ENCODE measurements at places on chromosomes 4 and X. TPM values are rescaled to one million over a fixed set of nuclear protein-coding genes. Genes with fewer than 3 reads are reported as not detected.
A peak's percentile ranks its signal among the peaks of the same experiment; 100 is the strongest.

Gene NAP1L2
- total RNA-seq, result 0.38 TPM

Gene BMX
- not detected for total RNA-seq

Gene PABPC4L
- total RNA-seq, result under 0.01 TPM

Gene CLNK
- total RNA-seq, result not detected

Gene F8A2
- not detected for total RNA-seq

Gene SPANXA1
- total RNA-seq, result not detected

Gene PNMA6F
- total RNA-seq, result not detected

Gene GYPE
- not detected for total RNA-seq

Gene PGRMC2
- total RNA-seq, result 12.4 TPM

DNA sequence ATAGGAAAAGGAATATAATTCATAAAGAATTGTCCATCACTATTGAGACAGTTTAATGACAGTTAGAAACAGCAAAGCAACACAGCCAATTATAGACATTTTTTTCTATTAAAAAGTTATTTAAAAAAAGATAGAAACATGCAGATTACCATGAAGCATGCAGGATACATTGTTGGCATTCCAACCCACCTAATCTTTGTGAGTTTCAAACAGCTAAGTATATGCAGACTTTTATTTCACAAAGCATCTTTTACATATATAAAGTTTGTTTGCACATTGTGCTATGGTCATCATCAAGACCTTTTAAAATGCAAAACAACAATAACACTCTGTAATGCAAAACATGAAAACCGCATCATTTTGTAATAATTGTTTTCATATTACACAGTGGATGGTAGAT is 125.9 kb upstream of the ETNPPL start:
- no peak for DNase-seq

DNA sequence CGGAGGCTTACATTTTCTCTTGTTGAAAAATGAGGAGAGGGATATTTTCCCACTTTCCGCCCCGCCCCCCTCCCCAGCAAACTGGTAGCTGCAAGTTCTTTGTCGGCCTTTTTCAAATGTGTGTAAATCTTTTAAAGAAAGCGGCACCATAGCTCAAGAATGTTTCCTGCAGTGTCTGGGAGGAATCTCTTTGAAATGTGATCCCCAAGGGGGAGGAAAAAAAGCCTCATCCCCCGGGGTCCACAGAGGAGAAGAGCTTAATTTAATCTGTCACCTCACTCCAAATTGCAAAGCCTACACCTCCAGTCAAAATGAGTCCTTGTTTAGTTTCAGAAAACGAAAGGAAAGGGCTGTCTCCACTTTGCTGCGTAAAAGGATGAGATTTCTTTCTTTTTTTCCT is 34.8 kb downstream of the ASMT start:
- DNase-seq, result no peak

- DNase-seq, result no peak
Observed at GRCh38 chr4:1592068-1592708, 91.9 kb downstream of the FAM53A start.

DNA sequence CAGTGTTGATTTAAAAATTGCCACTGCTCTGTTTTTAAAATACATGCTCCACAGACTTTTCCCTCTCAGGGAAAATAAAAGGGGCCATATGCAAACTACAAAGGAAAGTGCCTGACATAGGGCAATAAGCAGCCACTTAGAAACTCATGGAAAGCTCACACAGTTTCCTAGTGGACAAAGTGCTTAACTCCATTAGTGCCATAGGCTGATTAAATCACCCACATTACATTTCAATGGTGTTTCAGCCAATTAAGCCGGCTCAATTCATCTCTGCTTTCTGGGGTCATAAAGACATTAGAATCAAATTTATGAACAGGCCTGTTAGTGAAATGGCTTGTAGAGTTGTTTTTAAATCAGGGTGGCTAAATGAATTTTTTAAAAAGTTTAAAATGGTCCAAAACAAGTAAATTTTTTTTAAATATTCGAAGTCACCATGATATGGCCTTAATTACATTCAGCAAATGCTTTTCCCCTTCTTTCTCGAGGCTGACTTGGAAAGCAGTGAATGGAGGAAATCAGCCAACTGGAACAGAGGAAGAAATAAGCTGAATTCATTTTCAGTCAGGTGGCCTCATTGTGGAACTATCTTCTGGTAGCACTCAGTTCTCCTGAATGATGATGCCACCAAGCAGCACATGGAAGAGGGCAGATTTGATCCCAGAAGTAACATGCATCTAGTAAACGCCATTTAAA is 2305.1 kb upstream of the AGA start:
- DNase-seq, result no peak

- no peak for DNase-seq
Observed at GRCh38 chrX:135974279-135974856, 580 bp upstream of the MMGT1 start.

DNA sequence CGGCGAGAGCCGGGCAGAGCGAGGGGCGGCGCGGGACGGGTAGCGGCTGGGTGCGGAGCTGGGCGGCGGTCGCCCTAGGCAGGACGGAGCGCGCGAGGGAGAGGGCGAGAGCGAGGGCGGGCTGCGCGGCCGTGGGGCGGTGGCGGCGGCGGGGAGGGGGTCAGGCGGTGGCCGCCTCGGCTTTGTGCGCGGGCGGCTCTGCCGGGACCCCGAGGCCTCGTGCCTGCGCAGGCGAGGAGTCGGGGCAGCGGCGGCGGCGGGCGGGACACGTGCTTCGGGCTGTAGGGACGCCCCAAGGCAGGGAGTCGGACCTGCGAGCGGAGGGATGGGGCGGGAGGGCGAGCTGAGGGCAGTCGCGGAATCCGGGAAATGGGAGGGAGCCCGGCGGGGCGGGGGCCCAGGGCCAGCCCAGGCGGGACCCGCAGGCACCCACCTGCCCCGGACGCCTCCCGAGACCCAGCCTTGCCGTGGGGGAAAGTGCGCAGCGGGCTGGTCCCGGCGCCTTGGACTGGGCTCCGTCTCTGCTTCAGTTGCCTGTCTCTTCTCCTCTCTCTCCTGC is 465 bp downstream of the BMPR1B start:
- DNase-seq, result peak; percentile 44

GRCh38 chr4:186554539-186554913 is 841 bp downstream of the MTNR1A start:
- DNase-seq, result peak; percentile 48

DNA sequence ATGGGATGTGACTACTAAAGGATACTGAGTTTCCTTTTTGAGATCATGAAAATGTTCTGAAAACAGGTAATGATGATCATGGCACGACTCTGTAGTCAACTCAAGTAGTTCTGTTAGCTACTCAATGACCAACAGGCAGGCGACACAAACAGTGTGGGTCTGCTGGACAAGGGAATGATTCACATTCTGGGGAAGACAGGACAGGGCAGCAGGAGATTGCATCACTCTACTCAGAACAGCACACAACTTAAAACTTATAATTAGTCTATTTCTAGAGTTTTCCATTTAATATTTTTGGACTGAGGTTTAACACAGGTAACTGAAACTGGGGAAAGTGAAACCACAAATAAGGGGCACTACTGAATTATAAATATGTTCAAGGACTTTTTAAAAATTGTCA is 365.2 kb downstream of the PRDM5 start:
- DNase-seq, result peak; percentile 9

- no peak for DNase-seq
Observed at GRCh38 chr4:189436207-189436606, 504.5 kb upstream of the FRG1 start.

DNA sequence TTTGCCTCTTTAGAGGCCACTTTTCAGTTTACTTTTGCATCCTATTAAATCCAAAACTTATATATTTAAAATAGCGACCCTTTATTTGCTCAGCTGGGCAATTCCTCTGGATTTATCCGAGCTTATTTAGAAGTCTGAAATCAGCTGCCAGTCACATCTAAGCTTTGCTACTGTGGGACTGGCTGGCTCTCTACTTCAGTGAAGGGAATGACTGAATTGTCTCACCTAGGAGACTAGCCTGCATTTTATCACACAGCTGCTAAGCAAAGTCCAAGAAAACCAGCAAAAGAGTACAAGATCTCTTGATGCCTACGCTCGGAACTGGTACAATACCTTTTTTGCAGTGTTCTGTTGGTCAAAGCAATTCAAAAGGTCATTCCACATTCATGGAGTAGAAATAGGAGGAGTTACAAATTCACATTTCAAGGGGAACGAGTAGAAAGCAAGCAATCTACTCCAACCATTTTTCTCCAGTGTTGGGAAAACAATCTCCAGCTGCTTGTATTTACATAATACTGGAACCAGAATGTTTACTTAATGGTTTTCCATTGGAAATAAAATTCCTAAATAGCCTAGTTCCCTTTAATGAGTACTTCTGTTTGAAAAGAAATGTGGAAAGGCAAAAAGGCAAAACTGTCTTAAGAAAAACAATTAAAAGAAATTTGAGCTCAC is 160.2 kb downstream of the MAGEB5 start:
- no peak for DNase-seq

DNA sequence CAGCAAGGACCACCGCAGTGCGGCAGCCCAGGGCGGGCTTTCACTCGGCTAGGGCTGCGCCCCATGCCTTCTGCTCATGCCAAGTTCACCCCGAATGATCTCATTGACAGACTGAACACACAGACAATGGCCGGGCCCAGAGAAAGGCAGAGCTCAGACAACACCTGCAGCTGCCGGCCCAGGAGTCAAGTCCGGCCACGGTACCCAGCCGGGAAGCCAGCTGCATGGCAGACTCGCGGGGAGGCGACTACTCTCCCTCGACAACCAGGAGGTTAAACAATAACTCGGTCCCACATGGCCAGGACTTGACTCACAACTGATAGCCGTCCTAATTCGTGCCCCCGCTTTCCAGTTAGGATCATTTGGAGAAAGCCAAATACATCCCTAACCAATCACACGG is 50.4 kb downstream of the ABLIM2 start:
- DNase-seq, result no peak

DNA sequence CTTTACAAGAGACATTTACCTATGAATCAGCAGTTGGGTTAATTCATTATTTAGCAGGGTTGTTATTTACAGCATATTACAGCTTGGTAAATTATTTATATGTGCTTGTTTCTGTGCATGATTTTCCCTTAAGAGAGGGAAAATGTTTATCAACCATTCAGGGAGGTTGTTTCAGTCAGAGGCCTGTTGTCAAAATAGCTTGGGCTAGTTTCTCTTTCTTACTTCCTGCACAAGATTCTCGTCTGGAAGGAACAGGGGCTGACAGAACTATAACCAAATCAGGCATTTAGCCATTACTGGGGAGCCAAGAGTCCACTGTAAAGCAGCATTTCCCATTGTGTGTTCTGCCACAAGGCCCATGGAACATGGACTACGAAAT is 135.8 kb downstream of the HS6ST2 start:
- DNase-seq, result no peak

DNA sequence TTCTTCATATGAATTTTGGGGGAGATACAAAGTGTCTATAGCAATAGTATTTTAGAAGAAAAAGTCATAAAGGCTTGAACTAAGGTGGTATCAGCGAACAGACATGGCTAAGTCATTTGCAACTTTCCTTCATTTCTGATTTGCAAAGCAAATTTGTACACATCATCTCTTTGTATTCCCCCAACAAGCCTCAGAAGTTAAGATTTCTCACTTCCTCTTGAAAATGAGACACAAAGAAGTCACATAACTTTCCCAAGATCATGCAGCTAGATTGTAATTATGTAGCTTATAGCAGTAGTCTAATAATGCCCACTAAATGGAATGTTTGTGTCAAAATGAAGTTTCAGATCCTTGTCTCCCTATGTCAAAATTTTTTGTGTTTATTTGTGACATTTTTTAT is 709.8 kb upstream of the HS3ST1 start:
- no peak for DNase-seq

DNA sequence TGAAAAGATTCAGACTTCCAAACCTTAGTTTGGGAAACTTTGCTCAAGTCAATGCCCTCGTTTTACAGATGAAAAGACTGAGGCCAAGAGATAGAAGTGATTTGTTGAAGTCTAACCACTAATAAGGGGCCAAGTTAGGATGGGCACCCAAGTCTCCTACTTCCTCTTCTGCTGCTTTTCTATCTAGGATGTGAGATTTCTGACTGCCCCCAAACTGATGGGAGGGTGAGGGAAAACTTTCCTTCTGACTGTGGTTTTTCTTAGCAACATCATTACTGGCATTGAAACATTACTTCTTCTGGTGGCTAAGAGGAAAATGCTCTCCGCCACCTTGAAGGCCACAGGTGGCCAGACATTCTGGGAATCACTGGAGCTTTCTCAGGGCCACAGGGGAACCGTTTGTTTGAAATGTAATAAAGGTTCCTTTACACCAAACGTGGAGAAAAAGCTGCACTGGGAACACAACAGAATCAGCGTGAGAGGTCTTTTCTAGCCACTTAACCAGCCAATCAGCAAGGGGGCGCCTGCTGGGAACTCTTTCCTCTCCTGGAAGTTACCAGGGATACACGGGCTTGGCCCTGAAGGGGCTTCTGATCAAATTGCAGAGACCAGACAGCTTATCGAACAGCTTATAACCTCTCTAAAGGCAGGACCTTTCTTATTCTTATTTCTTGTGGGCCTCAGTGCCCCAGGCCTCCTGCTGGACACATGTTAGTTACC is 115.9 kb upstream of the TEX13D start:
- DNase-seq, result no peak

GRCh38 chr4:84276752-84277151 is 222.3 kb downstream of the NKX6-1 start:
- DNase-seq, result no peak

GRCh38 chr4:94334962-94335361 is 7.7 kb downstream of the HPGDS start:
- no peak for DNase-seq

DNA sequence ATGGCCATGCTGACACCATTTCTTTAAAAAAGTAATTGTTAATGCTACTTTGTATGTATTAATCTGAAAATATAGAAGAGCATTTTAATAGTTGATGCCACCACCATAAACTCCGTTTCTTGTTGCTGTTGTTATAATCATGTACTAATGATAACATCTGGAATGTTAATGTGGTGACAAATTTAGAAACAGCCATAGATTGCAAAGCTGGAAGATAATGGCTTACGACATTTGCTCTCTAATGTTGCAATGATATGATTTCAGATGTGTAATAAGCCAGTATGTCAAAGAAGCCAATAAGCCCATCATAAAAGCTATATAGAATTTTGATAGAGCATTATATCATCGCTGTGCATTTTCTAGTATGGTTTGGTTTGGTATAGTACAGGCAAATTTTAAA is 579.4 kb upstream of the ZFP42 start:
- no peak for DNase-seq

DNA sequence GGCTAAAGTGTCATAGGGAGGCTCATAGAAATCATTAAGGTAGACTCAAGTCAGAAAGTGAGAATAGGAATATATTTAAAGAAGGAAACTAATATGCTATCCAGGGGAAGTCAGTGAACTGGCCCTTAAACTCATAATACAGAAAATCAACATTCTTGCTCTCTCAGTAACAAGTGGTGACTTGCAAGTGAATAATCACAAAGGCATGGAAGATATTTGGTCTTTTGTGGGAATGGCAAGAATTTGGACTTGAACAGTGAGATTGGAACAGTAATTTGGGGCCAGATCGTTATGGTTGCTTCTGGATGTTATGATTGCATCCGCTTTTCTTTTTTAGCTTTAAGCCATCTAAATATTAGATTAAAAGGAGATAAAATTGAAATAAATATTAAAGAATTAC is 103.8 kb downstream of the TBC1D19 start:
- peak; percentile 60 for DNase-seq

GRCh38 chrX:153934762-153935325 is at the start of gene NAA10:
Gene NAA10, minus strand, starts transcription at chrX:153935037. Its CDS starts 133 bp downstream, at chrX:153934904.
- DNase-seq, result peak; percentile 43
